ENCODE measurements at places on chromosomes 16 and 17. TPM values are rescaled to one million over a fixed set of nuclear protein-coding genes. Genes with fewer than 3 reads are reported as not detected.
A peak's percentile ranks its signal among the peaks of the same experiment; 100 is the strongest.

DNA sequence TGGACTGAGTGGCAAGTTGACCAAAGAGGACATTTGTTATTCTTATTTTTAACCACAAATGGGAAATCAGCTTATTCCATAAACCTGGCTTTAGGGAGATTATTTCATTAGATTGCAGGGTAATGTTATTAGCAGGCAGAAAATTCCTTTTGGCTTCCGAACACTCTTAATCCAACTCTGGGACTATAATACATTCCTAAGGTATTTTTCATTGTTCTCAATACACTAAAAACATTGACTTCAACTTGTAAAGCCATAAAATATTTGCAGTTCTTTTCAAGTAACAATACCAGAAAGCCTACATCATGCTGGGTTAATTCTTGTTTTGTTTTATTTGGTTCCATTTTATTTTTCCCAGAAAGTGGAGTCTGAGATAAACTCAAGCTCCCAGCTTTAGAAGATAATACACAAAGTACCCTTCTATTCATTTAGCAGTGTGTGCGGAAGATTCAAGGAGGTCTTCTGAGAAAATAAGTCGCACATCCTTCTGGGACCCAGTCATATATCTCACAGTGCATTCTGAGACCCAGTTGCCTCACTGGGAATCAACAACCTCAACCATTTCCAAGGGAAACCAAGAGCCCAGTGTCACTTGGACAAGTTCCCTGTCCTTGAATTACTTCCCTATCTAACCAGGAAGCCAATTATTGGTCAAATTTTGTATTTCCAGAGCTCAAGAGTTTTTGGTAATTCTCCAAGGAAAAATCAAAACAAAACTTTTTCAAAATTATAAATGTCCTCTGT is 389.6 kb upstream of the DYNLRB2 start:
- DNase-seq = peak; percentile 51

DNA sequence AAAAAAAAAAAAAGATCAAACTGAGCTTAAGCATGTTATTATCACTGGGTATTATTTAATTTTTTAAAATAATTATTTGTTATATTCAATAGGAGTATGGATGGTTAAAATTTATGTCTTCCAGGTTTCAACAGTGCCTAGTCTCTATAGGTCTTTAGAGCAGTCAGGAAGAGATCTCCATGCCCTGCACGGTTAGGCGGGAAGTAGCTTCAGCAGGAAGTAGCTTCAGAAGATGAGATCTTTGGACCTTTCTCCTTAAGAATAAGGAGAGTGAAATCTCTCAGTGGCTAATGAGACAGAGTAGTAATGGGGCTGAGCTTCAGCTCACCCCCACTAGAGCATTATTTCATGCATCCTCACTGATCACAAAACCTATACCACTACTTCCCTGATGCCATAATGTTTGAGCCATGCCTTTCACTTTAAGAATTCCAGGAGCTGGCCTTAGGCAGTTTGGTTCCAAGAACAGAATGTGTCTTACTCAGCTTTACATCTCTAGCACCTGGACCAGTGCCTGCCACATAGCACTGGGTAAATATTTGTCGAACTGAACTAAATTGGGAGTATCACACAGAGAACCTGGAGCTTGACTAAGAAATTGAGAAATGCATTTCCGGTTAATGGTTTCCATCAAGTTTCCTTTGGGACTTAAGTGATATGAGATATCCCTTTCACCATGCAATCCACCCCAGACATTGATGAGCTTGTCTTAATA is 43.5 kb downstream of the SCPEP1 start:
- no peak for DNase-seq

- no peak for DNase-seq
These were observed 3.2 kb downstream of the CBX4 start for GRCh38 chr17:79835953-79836509.

The FA2H gene
- not detected for total RNA-seq

The TBX21 gene
- not detected for total RNA-seq

All from IMR-90 (cell line).